ENCODE measurements at places on chromosomes 12 and 14.
A peak's percentile ranks its signal among the peaks of the same experiment; 100 is the strongest.

GRCh38 chr14:102200690-102201352 lies 61.1 kb downstream of the WDR20 start:
- DNase-seq = no peak

- DNase-seq = no peak
These were observed 141.7 kb upstream of the GARIN6 start for GRCh38 chr12:99505805-99506204.

DNA sequence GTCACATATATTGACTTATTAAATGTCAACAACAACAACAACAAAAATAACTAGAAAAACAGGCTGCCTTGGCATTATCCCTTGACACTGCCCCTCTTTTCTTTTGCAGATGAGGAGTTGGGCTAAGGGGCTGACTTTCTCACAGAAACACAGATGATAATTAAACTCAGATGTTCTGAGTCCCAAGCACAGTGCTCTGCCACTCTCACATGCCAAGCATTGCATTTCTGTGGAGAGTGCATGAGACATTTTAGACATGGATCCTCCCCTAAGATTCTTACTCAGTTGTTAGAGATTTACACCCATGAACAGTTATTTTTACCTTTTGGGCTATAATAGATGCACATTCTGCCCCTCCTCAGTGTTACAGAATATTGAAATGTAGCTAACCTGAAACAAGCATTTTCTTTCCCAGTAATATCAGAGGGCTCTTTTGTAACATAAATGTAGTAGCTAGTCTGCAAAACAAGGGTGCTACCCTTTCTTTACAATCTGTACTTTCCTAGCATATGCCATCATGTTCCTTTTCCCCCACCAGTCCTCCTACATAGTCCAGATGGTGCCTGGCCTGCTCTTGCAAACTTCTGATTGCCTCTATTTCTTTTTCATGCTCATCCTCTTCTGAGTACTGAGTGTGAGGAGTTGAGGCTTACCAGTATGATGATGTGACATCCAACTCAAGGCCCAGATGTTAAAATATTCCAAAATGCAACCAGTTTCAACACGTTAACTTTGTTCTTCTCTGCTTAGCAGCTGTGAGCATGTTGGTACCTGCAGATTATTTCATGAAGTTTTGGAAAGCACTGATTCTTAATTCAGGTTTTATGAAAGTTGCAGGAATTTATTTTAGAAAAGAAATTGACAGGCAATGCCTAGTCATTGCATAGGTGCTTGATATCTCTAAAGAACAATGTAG lies 125.0 kb upstream of the ATP2B1 start:
- DNase-seq = no peak

DNA sequence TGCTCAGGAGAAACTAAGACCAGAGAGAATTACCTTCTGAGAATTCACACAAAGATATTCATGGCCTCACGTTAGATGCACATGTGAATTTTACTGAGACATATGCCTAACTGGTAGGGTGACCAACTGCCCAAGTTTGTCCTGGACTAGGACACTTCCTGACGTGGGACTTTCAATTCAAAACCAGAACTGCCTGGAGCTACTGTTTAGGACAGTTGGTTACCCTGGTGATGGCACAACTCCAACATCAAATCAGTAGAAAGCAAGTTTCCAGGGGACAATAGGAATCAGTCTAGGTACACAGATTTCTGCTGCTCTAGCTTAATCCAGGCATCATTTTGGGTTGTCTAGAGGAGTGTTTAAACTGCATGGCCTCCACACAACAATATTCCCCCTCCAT lies 178.7 kb downstream of the GXYLT1 start:
- DNase-seq = no peak

DNA sequence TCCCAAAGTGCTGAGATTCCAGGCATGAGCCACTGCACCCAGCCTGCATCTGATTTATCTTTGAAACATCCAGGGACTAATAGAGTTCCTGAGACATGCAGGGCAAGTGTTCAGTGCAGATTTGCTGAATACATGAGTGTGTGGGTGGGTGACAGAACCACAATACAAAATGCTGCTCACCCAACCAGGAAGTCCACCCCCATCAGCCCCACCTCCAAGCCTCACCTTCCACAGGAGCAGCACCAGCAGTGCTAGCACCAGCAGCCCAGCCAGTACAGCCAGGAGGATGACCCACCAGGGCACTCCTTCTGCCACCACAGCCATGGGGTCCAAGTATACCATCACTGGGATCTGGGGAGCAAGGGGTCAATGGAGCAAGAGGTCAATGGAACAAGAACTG lies 20.0 kb downstream of the ITGA7 start:
- DNase-seq = no peak

GRCh38 chr12:75944097-75944904 lies 87.3 kb downstream of the PHLDA1 start:
- DNase-seq = peak; percentile 7

DNA sequence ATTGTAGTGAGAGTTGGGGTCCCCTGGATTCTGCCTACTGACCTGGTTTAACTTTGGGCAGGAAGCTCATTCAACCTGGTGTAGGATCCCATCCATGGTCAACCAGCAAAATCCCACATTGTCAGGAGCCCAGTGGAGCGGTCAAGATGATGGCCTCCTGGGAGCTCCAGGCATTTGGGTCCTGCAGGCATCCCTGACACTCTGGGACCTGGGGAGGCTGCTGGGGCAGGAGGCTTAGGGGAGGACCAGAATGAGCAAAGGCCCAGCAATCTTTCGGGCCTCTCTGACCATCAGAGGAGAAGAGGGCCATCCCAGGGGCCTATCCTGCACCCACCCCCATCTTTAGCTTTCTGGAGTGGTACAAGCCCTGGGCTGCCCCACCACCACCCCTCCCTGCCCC lies 104.0 kb downstream of the PRMT8 start:
- DNase-seq = no peak

GRCh38 chr14:94685166-94685581 lies 73.0 kb downstream of the SERPINA3 start:
- DNase-seq = no peak
